ENCODE measurements at places on chromosomes 6 and 20.

GRCh38 chr6:122580737-122581136, 29.5 kb upstream of the PKIB start:
- no peak for DNase-seq

GRCh38 chr6:43455531-43456428, at the start of gene DLK2:
Gene DLK2 (minus strand): TSS chr6:43455548. CDS start chr6:43454825, 723 bp downstream.
- DNase-seq: no peak

GRCh38 chr20:25471020-25471419, 63.5 kb downstream of the GINS1 start:
- no peak for DNase-seq

DNA sequence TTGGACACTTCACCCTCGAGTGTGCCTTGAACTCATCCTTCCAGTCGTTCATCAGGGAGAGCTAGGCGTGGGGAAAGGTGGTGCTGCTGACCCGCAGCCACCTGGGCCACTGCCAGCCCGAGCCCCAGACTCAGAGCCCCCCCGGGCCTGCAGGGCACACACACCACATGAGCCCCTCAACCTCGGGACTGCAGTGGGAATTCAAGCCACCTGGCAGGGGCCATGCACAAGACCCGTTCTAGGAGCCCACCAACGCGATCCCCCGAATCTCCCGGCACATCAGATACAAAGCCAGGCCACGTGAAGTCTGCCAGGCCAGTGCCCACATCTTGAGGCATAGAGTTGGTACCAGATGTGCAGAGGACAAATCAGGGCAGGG, 2.8 kb downstream of the ZNF512B start:
- DNase-seq: no peak

DNA sequence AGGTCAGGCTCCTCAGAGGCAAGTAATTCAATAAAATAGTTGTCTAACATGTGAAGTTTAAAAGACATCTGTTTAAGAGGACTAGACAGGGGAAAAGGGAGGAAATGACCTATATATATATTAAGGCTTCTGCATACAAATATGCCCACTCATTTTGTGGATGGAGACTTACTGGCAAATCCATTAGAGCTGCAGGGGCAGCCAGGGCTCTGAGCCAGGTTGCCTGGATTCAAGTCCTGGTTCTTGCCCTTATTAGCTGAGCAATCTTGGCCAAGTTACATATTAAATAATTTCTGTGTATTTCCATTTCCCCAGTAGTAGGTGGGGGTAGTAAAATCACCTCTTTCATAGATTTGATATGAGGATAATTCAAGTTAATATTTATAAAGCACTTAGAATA, 287.0 kb upstream of the RIMS1 start:
- no peak for DNase-seq

DNA sequence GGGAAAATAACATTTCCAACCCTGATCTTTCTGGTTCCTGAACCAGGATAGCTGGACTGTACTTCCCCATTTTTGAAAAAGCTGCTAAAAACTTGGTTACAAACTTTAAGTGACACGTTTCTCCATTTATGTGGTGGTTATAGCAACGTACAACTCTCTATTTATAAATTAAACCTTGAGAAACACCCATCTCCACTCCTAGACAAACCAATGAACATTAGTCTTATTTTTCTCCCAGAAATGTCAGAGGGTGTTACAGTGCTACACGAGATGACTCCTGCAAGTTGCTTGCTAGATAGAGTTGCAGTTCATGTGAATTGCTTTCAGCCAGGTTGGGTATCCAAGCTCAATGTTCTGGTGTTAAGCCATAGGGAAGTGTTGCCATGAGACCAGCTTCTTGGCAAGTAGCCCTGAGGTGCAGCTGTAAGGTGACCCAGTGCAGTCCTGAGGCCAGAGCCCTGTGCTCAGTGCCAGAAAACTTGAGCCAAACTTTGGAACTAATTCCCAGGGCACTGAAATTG, 51.3 kb upstream of the REV3L start:
- no peak for DNase-seq

DNA sequence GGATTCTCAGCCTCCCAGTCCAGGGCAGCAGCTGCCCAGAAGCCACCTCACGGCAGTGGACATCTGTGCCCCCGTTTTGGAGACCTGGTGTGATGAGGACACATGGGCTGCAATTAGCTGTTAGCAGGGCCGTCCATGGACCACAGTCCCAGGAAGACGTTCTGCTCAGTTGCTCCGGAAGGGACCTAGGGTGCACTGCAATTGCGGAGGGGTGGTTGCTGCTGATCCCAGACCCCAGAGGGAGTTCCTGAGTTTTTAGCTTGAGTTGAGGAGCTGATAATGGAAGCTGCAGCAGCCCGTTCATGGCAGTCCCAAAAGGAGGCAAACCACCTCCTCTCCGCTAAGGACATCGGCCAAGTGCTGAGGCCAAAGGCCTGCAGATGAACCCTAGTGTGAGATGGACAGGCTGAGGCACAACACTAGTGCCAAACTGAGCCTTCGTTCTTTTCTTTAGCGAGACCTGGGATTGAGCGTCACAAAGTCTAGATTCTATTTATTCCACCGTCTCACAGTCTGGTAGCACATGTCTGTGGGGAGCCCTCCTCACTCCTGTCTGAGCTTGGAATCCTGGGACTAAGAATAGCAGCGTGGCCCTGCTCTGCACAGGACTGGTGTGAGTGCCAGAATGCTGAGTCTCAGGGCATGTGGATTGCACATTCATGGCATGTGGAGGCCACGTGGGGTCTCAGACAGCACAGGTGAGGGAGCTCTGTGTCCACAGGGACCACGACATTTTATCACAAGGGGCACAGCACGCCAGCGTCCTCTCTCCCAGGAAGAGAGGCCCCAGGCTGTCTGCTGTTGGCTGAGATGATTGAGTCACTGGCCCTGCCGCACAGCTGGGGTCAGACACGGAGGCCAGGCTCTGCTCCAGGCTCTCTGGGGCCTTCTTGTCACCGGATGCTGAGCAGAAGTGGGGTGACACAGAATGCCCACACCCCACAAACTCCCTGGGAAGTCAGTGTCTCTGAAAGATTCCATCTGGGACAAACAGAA, 113.4 kb downstream of the PSMB1 start:
- no peak for DNase-seq

DNA sequence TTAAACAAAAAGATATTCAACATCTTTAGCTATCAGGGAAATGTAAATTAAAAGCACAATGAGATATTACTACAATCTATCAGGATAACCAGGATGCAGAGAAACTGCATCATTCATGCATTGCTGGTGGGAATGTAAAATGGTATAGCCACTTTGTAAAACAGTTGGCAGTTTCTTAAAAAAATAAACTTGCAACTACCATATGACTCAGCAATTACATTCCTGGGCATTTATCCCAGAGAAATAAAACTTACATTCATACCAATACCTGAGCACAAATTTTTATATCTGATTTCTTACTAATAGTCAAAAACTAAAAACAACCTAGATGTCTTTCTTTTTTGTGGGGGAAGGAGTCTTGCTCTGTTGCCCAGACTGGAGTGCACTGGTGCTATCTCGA, 190.3 kb upstream of the TAB2 start:
- no peak for DNase-seq

GRCh38 chr20:61535091-61535490, 283.0 kb downstream of the CDH4 start:
- no peak for DNase-seq

DNA sequence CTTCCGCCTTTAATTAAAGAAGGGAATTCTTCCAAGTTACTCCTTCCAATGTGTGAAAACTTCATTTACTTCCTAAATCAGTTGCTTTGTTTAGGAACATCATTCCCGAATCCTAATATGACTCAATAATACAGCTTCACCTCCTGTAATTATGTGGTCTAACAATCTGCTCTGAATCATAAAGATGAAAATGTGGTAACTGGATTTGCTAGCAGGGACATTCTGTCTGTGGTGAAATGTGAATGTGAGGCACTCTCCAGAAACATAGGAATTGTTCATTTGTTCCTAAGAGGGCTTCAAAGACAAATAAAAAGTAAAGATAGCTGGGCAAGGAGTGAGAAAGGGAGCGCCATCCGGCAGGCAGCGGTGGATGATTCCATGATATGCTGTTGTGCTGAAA, 678.1 kb downstream of the KIF16B start:
- no peak for DNase-seq

DNA sequence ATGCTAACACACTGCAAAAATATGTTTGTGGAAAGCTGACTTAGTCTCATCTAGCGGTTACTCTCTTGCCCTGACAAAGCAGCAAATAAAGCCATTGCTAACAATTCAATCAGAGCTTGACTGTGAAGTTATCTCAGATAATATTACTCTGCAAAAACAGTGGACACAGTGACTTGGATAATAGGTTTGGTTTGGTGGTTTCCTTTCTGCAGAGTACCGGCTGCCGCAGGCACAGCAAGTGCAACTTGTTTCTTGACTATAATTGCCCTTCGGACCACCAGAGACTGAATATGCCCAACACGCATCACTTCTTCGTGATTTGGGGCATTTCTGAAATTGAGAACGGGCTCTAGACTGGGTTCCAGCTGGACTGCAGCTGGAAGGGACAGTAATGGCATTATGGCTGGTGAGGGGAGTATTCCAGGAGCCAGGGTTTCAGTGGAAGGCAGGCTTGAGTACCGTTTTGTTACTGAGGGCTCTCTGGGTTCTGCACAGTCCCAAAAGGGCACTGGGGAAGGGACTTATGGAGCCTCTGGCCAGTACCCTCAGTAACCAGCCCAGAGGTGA, 40.0 kb downstream of the DSTN start:
- no peak for DNase-seq

DNA sequence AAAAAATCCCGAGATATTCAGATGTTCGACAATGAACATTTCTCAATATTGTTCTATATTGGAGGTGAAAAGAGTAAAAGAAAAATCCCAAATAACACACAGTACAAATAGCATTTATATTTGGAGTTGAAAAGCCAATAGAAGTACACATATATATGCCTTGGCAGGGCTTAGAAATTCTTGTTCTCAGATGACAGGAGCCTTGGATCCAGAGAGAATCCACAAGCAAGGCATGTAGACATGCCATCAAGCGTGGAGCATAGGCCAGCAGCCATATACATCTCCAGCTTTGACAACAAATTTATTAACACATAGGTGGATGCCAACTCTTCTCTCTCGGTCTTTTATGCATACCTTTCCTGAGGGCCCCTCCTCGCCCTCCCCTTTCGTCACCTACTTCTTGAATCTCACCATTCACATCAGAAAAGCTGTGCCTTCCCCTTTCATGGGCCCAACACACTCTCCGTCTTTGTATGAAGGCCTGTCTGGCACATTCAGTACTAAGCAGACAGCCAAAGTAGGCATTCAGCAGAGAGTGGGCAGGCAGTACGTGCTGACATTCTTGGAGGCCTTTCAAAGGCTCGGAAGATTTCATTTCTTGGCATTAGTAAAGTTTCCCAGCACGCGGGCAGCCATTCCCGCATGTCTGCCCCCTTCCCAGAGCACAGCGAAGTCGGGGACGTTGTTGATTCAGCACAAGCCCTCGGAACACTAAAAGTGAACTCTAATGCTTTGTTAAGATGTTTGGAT, 18.2 kb downstream of the NEDD9 start:
- no peak for DNase-seq

DNA sequence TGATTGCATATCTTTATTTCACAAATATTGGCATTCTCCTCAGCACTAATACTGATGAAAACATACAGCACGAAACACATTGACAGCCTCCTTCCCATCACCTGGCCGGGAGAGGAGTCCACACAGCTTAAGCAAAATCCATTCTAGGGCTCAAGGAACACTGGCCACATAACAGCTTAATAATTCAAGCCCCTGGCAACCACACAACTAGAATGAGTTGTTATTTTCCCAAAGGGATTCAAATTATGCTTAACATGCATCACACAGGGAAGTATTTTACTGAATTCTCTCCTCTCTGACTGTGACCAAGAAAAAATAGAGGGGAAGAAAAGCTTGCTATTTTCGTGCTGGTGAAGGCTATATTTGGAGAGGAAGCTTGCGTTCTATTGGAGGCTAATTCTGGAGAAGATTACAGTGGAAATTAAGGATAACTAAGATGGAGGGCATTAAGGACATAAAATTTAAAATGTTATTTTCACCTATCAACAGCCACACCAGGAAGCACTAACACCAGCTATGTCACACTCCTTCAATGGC, 198.5 kb downstream of the ADGRG6 start:
- no peak for DNase-seq

DNA sequence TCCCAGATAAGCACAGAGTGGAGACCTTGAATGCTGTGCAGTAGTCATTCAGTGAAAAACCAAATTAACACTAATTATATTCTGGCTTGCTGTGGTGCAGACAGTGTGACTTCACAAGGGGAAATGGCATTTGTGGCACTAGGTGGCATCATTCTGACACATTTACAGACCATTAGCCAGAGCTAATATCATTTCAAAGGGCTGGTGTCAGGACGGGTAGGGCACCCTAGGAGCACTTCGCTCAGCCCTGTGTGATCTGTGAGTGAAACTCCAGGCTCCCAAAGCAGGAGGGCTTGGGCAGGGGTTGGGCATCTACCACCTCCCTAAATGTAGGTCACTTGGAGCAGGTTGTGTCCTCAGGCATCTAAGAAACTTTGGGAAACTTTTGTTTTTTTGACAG, 555.8 kb downstream of the PKHD1 start:
- no peak for DNase-seq

DNA sequence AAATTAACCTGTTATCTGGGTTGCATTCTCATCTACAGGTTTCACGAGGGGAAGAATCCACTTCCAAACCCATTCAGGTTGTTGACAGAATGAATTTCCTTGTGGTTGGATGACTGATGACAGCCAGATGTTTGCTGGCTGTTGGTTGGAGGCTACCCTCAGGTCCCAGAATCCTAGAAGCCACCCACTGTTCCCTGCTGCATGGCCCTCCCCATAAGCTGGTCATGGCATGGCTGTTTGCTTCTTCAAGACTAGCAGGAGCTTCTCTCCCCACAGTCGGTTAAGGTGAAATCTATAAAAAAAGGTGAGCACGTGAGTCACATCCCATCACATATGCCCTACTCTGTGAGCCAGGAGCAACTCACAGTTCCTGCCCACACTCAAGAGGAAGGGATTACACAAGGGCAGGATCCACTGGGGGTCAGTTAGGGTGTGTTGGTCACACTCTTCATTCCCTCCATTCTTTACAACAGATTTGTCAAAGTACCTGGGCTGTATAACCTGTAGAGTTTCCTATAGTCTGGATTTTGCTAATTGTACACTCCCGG, 19.5 kb upstream of the RPS10 start:
- DNase-seq: no peak

GRCh38 chr6:95417856-95418255, 159.5 kb upstream of the MANEA start:
- DNase-seq: no peak

DNA sequence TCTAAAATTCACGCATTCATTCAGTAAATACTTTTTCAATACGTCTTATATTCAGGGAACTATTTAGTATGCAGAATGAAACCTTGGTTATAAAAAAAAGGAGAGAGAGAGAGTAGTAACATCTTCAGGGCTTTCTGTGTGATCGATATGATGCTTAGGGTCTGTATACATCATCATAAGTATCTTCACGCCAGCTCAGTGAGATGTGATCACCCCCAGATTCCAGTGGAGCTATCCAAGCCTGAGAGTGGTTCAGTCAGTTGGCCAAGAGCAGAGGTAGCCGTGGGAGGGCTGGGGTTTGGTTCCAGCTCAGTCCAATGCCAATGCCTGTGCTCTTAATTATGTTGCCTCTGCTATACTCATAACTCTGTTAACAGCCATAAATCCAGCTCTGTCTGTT, 8.6 kb downstream of the CD83 start:
- no peak for DNase-seq
